Fibroblast of gingiva (primary cell): ENCODE measurements at places on chromosomes 6 and 20.

- DNase-seq: peak; percentile 36
These were observed 280.3 kb upstream of the SYNCRIP start for GRCh38 chr6:85923013-85923430.

DNA sequence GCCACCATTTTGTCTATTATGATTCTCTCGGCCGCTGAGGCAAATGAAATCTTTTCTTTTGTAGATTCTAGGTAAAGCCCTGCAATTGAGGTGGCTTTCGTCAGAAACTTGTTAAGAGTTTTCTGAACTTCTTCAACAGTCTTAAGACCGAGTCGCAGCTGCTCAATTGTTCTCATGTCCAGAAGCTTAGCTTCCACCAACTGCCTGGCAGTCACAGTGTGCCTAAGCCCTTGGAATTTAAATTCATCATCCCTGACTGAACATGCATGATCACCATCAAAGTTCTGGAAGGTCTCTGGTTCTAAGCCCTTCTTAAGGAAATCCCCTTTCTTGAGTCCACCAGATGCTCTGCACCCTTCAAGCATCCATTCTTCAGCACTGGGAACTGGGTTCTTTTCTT lies 25.7 kb downstream of the DST start:
- no peak for DNase-seq

DNA sequence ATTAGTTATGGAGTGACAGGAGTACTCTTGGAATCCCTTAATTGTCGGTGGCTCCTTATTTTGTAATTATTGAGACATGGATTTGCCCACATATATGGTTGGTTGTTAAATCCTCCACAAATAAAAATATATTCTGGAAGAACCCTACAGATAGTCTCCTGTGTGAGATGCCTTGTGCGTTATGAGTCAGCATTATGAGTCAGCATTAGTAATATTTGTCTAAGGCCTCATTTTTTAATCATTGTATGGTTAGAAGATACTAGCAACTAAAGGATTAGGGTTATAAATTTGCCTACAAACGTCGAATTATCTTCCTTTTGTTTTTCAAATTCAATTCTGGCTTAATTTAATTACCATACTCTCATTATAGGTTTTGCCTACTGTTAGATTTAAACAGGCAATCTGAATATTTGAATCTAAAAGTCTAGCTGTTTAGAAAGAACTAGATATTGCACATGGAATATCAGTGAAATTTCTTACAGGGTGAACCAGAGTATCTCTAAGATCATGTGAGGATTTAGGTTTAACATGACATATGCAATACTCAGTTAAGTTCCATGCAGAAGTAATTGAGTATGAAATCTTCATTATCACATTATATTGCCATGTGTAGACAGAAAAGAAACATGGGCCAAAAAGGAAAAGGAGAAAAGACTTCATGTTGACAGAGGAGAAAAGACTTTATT lies 5.9 kb downstream of the C6orf58 start:
- peak; percentile 45 for DNase-seq

DNA sequence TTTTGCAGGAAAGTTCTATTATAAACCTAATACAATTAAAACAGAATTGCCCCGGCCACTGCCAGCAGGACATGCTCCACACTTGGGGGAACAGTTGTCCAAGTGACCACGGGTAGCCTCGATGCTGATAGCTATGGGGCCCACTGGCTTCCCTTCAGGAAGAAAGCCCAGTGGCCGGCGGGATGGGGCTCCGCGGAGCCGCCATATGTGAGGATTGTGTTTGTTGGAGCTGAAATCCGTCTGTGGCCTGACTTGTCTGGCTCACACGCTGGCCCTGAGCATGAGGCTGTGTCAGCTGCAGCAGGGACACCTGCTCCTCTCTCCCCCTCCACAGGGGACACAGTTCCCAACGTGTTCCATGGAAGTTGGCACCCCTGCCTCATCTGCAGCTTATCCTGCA lies 46.6 kb downstream of the ZNF831 start:
- DNase-seq: no peak

GRCh38 chr6:118788702-118789101 lies 105.2 kb upstream of the ASF1A start:
- DNase-seq: no peak

DNA sequence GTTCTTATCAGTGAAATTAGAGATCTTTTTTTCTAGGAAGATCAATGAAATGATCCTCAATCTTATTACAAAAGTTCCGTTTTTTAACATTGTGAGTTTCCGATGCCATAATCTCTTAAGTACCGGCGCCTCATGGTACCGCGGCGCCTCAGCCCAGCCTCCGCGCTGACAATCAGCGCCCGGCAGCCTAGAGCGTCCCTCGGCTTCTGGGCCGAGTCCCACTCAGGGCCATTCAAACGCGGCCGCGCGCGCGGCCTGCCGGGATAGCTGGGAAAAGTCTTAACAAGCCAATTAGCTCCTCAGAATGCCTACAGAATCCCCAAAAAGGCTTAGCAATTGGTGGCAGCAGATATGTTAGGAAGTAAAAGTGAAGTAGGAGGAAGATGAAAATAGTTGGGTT lies 204.8 kb downstream of the ADGB start:
- DNase-seq: no peak

GRCh38 chr6:79668381-79668780 lies 37.3 kb downstream of the SH3BGRL2 start:
- DNase-seq: no peak

DNA sequence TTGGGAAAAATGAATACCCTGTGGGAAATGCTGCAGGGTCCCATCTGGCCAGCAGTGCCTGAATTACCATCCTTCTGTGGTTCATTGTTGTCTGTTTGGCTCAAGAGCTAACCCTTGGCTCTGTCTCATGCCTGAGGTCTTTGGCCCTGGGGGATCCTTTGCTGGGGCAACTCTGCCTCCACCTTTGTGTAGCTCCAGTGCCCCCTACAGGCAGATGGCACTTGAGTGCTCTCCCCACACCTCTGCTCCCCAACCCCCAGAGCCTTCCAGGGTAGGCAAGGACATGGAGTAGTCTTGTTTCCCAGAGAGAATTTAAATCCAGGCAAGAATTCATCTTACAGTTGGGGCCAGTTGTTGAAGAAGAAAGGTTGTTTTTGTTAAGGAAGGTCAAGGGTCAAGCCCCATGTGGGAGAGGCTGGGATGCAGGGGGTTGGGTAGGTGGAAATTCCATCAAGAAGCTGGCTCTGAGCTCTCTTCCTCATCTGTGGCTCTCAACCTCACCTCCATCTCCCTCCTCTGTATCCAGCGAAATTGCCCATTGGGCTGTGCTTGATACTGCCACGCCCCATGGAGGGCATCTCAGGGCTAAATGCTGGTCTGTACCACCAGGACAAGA lies 44.2 kb downstream of the ZNF831 start:
- DNase-seq: no peak

- DNase-seq: no peak
These were observed 48.9 kb upstream of the UST start for GRCh38 chr6:148697895-148698440.

- DNase-seq: peak; percentile 46
These were observed 225.4 kb downstream of the PRL start for GRCh38 chr6:22071270-22072041.

- DNase-seq: no peak
These were observed 18.2 kb downstream of the GPX5 start for GRCh38 chr6:28543651-28544610.

GRCh38 chr6:139903411-139904157 lies 529.1 kb upstream of the CITED2 start:
- DNase-seq: no peak

GRCh38 chr20:50577175-50578018 lies 67.2 kb downstream of the PTPN1 start:
- DNase-seq: no peak

DNA sequence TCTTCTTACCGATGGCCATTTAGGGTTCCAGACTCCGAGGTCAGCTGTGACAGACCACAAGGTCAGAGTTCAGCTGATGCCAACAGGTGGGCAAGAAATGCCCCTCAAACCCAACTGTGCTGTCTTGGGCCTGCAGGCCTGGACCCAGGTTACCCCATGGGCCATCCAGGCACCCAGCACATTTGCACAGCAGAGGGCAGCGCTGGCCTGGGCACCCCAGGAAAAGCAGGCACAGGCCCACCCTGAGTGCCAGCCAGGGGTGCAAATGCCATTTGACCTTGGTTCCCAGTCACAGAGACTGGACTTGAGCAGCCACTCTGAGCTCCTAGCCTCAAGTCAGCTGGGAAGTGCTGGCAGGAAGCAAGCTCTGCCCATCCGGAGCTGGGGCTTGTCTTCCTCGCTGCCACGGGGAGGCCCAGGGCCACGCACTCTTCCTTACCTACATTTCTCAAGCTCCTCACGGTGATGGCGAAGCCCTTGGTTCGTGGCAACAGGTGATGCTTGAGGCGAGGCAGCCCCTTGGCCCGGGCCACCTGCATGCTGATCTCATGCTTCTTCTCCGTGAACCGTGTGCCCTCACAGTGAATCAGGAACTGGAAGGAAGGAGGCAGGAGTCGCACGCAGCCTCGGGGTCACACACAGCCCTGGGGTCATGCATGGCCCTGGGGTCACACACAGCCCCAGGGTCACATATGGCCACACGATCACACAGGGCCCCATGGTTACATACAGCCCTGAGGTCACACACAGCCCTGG lies 120.8 kb downstream of the AGPAT4 start:
- no peak for DNase-seq

DNA sequence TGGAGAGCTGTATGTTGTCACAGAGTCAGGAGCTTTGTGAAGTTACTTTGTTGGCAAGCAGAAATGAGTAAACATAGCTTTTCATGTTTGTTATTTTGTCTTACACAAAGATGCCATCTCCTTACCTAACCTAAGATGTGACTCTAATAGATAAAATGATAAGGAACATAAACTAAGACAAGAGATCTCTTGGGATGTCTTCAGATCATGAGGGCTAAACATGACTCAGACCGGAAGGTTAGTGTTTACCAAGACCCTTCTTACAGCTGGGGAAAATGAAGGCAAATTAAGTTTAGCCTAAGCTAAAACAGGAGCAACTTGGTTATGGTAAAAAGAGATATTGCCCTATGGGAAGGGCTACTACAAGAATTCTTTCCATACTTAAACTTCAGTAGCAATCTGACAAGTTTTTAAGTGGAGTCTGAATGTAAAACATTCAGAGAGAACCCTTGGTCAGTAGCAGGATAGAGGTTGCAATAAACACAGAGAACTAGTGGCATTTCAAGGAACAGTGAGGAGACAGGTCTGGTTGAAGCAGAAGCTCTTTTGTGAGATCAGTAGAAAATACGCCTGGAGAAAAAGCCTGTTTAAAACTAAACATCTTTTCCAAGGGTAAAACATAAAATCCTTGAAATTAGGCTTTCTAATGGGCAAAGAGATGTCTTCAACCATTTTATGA lies 29.9 kb downstream of the SGK1 start:
- DNase-seq: no peak

DNA sequence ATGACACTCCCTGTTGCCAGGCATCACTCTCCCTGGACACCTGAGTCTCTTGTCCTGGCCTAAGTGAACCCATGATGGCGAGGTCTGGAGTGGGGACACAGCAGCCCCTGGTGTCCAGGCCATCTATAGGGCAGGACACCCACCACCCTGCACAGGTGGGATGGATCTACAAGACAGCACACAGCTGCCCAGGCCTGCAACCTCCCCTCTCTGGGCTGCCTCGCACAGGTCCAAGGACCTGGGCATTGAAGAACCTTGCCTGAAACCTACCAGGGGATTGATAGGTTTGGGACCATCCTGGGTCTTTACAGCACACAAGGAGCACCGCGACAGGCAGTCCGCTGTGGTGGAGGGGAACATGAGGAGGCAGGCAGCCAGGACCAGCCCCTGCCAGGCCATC lies 11.2 kb downstream of the PDYN start:
- DNase-seq: no peak

GRCh38 chr6:159871906-159872305 lies 18.9 kb upstream of the MAS1 start:
- no peak for DNase-seq

GRCh38 chr20:35661053-35661452 lies 3.6 kb downstream of the CPNE1 start:
- no peak for DNase-seq

DNA sequence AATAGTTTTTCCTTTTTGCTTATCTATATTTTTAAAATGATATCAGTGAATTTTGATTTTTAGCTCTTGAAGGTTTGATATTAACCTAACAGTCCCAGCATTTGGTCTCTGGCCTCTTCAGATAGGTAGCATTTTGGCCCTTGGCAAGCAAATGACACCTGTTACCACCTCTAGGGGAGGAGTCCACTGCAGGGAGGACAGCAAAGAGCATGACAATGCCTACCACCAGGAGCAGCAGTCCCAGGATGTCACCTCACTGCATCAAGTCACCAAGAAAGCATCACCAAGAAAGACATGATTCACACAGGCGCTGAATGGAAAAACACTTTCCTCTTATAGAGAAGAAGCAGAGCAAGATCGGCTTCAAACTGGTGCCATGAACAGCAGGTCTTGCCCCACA lies 224.3 kb downstream of the UBE3D start:
- DNase-seq: no peak

- DNase-seq: no peak
These were observed 1.8 kb upstream of the CST3 start for GRCh38 chr20:23639490-23639958.

DNA sequence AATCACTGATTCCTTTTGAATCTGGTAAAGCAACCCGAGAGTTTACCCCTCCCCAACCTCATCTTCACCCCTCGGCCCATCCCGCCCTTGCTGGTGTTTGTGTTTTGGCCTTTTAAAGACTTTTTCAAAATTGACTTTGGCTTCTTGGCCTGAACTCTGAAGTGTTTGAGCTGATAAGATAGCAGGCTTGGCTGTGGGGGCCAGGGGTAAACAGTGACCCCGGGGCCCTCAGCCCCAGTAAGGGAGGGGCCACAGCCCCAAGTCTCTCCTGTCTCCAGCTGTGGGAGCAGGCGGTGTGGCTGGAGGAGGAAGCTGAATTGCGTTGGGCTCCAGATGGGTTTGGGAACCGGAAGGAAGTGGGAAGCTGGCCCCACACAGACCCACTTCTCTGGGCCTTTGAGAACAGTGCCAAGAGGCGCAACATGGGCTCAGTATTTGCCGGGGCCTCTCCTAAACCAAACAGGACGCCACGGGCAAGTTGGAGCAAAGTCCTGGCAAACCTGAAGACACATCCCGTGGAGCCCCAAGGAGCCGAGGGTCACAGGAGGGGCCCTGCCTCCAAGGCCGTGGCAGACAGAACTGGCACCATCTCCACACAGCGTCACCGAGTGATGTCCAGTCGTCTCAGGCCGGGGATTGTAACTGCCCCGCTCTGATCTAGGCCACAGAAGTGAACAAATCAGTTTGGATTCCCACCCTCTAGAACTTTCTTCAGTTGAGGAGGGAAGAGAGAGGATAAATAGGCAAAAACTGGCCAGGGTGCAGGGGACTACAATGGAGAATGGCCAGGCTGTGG lies 54.3 kb upstream of the PTPN1 start:
- DNase-seq: no peak

GRCh38 chr6:63307581-63308246 lies 12.1 kb downstream of the LGSN start:
- DNase-seq: peak; percentile 47

- no peak for DNase-seq
These were observed 2.6 kb upstream of the NR2E1 start for GRCh38 chr6:108163267-108163643.
